AG04450 (cell line): ENCODE measurements at places on chromosomes 3 and 15.

- no peak for DNase-seq
Measured at GRCh38 chr15:23073890-23074646, 34.7 kb upstream of the TUBGCP5 start.

DNA sequence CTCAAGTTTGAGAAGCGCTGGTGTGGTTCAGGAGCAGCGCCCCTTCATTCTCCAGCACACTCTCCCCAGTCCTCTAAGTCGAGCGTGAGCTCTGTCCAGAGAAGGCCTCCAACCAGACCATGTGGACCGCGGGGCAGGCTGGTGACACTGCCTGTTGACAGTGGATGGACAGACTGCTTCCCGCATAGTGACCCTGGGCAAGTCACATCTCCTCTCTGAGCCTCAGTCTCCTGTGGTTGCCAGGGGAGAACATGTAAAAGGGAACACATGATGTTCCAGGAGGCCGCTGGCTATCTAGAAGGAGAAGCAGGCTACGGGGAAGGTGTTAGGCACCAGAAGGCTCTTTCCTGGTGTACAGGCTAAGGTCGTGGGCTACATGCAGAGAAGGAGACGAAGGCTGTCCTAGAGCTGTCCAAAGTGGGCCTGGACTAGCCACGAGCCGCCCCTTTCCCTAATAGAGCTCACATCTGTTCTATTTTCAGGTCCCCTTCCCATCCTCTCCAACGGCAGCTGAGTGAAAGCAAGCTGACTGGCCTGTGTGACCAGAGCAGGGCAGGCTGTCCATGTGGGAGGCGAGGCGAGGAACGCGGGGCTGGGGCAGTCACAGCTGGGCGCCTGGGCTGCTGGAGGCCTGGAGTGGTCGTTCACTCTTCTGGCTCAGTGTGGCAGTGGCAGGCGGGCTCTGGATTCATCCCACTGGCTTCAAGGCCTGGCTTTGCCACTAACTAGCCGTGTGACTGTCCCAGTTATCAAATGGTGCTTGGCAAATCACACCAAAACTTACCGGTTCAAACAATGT, 11.1 kb downstream of the ISG20 start:
- no peak for DNase-seq

- no peak for DNase-seq
Measured at GRCh38 chr3:152446495-152446894, 177.8 kb downstream of the MBNL1 start.

GRCh38 chr15:72239652-72240051, 8.7 kb upstream of the PKM start:
- no peak for DNase-seq

- DNase-seq: no peak
Measured at GRCh38 chr15:70356062-70356860, 258.5 kb upstream of the TLE3 start.

DNA sequence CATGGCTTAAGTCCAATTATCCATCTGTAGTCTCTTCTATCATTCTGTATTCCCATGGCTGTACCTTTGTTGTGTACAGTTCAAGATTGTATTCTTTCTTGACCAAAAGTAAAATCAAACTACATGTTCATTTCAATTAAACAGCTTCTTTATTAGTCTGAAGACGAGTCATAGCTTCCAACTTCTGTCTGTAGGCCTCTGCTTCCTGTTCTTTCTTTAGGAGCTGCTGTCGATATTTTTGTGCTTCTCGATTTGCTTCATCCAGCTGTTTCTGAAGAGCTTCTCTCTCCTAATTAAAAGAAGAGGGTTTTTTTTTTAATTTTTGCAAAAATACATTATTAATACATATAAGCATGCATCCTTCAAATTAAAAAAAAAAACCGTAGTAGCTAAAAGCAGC, 13.0 kb upstream of the HDC start:
- no peak for DNase-seq

GRCh38 chr15:83512459-83512858, 65.3 kb downstream of the SH3GL3 start:
- no peak for DNase-seq

DNA sequence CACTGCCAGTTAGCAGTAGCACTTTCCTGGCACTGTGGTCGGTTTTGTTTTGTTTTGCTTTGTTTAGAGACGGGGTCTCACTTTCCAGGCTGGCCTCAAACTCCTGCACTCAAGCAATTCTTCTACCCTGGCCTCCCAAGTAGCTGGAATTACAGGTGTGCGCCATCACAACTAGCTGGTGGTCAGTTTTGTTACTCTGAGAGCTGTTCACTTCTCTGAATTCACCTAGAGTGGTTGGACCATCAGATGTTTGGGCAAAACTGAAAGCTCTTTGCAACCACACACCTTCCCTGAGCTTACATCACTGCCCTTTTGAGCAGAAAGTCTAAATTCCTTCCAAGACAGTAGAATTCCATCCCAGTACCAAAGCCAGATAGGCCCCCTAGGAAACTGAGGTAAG, 22.6 kb downstream of the CLDN18 start:
- no peak for DNase-seq

GRCh38 chr3:60933824-60934223, 317.4 kb downstream of the FHIT start:
- DNase-seq: no peak

GRCh38 chr3:65767551-65767950, 271.2 kb downstream of the MAGI1 start:
- DNase-seq: no peak

- DNase-seq: peak; percentile 20
Measured at GRCh38 chr3:8529181-8529637, 27.6 kb downstream of the LMCD1 start.

- DNase-seq: no peak
Measured at GRCh38 chr3:102573483-102574028, 138.7 kb downstream of the ZPLD1 start.

- no peak for DNase-seq
Measured at GRCh38 chr15:28273468-28273867, 48.5 kb downstream of the HERC2 start.

DNA sequence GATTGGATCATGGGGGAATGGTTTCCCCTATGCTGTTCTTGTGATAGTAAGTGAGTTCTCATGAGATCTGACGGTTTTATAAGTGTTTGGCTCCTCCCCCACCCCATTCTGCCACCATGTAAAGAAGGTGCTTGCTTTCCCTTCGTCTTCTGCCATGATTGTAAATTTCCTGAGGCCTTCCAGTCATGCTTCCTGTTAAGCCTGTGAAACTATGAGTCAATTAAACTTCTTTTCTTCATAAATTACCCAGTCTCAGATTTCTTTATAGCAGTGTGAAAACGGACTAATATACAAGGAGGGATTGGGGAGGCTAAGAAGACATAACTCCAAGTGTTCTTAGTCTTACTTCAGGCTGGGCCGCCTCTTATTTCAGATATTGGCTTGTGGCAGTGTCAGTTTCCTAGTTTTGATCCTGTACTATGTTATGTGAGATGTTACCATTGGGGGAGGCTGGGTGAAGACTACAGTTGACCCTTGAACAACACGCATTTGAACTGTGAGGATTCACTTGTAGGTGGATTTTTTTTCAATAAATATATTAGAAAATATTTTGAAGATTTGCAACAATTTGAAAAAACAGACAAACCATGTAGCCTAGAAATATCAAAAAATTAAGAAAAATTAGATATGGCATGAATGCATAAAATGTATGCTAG, 44.9 kb downstream of the NMD3 start:
- DNase-seq: no peak

- DNase-seq: no peak
Measured at GRCh38 chr3:171311784-171312183, 148.4 kb downstream of the TNIK start.

DNA sequence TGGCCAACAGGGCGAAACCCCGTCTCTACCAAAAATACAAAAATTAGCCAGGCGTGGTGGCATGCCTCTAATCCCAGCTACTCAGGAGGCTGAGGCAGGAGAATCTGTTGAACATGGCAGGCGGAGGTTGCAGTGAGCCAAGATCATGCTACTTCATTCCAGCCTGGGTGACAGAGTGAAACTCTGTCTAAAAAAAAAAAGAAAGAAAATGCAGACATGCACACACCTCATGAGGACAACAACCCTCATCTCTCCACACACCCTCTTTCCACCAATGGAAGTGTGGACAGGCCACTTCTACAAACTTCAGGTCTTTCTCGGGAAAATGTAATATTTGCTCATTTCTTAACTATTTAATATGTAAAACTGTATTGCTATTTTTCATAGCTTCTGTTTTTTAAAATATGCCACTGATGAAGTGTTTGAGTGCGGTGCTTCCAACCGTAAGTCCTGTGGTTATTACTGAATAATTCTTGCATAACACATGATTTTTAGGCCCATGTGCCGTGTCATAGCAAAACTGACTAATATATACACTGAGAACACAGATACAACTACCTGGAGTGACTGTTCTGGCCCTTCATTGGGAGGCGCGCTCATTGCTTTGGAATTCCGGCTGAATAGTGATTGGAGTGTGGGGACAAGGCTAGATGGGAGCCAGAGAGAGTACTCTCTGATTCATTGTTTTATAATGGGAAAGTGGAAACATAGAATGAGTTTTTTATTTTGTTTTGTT, 23.1 kb downstream of the LRRC31 start:
- DNase-seq: peak; percentile 27

DNA sequence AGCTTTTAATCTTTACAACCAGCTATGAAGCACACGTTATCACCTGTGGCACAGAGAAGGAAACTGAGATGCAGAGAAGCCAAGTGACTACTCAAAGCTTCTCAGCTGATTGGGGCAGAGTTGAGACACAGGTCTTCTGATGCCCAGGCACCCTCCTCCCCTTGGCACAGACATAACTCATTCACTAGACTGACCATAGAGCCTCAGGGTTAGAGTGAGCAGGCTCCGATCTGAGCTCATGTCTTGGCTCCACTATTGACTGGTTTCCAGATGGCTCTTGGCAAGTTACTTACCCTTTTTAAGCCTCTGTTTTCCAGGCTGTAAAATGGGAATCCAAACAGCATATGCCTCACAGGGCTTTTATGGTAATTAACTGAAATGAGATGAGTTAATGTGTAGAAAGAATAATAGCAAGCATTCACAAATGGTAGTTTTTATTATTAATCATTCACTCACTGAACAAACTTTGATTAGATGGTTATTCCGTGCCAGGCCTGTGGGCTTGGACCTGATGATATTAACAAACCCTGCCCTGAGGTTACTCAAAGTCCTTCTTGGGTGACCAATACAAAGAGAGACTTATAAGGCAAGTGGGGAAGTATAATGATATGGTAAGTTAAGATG, 184.3 kb downstream of the ANXA2 start:
- no peak for DNase-seq
